ENCODE measurements at places on chromosomes 4 and X.

GRCh38 chr4:155543126-155543765 is 123.4 kb upstream of the GUCY1A1 start:
- peak; percentile 76 for DNase-seq

DNA sequence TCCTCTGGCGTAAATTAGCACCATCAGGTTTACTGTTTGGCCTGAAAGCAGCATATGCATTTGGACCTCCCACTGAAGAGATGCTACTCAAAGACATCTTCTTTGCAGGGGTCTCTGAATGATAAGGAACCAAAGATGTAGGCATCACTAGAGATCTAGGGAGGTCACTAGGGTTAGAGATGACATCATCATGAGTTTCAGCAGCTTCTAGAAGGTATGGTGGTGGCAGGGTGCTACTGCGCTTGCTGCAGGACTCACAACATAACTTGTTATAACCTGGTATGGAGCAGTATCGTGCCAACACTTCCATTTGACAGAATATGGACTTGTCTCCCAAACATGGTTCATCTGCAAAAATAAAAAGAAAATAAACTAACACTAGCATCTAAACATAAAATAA is 251.6 kb downstream of the NPFFR2 start:
- DNase-seq = no peak

DNA sequence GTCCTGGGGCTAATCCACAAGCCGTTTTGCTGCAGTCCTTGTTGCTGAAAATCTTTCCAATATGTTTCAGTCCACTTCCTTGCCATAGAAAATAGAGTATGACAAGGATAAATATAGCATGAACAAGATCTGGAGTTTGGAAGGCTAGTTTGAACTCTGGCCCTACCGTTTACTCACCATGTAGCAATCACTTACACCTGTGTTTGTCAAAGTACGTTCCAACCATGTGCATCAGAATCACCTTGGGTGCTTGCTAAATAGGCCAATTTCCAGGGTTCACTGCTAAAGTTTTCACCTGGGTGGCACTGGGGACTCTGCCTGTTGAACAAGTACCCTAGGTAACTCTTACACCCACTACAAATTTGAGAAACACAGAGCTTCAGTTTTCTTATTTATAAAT is 188.9 kb downstream of the ENOX2 start:
- no peak for DNase-seq

DNA sequence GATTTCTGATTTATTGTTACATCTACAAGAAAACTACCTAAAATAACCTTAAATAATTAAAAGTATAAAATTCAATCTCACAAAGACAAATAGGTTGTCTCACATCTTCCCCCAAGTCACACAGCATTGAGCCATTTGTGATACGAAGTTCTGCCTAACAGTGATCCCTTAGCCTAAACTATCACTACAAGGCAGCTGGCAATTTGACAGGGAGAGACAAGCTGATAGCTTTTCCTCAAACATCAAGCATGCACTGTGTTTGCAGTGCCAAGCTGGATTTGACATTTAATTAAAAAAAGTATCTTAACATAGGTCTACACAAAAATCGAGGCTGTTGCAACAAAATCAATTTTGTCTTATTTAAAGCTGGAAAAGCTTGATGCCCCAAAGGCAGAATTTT is 464.7 kb upstream of the TRAM1L1 start:
- no peak for DNase-seq

- DNase-seq = no peak
Measured at GRCh38 chr4:129335276-129335675, 239.3 kb downstream of the C4orf33 start.

GRCh38 chr4:168931215-168931650 is 78.8 kb downstream of the CBR4 start:
- DNase-seq = no peak

GRCh38 chr4:41009411-41009810 is 204.9 kb downstream of the APBB2 start:
- DNase-seq = no peak

DNA sequence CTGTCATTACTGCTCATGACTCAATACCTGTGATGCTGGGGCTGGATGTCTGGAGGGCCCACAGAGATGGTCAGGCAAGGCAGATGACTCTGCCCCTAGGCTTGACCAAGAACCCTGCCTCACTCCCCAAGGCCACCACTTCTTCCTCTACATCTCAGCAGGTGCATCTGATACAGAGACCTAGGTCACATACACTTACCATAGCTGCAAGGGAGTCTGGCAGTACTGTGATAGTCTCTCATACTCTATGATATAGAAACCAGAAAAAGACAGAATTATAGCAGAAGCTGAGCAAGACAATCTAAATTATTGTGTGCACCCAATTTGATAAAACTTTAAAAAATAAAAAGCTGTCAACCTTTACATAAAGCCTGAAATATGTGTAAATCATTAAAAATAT is 477.1 kb upstream of the GALNT7 start:
- DNase-seq = no peak

DNA sequence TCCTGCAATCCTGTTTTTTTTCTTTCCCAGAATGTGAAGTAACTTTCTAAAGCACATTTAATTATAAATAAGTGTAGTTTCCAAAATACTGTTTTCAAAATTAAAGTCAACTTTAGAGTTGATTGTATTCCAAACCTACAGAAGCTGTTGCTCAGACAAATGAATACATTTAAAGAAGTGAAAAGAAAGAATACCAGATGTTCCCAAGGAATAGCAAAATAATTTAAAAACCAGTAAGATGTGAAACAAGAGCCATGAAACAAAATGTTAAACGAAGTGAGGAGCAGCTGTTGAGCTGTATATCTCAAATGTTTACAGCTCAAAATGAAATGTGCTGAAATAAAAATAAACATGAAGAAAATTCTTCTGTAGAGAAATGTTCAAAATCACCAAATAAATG is 627.4 kb upstream of the NDST4 start:
- no peak for DNase-seq

- DNase-seq = no peak
Measured at GRCh38 chrX:9821572-9821971, 35.3 kb downstream of the SHROOM2 start.

GRCh38 chr4:37245391-37245954 is 930 bp downstream of the NWD2 start:
- DNase-seq = peak; percentile 7

DNA sequence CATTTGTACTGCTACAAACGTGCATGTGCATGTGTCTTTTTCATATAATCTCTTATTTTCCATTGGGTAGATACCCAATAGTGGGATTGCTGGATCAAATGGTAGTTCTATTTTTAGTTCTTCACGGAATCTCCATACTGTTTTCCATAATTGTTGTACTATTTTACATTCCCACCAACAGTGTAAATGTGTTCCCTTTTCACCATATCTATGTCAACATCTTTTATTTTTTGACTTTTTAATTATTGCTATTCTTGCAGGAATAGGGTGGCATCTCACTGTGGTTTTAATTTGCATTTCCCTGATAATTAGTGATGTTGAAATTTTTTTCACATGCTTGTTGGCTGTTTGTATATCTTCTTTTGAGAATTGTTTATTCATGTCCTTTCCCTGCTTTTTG is 59.3 kb upstream of the PACRGL start:
- no peak for DNase-seq

DNA sequence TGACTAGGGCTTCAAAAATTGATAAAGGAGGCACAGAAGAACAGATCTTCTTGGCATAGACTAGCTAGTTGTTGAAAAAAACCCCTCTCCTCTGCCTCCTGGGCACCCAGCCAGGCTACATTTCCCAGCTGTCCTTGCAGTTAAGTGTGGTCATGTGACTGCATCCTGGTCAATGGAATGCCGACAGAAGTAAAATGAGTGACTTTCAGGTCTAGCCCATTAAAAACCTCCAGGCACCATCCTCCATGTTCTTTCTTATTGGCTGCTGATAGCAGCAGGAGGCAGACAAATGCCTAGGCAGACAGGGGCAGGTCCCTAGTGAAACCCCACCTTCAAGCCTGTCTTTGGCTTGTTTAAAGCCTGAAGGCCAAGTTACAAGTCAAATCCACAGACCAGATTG is 35.3 kb downstream of the ATXN3L start:
- DNase-seq = no peak

- no peak for DNase-seq
Measured at GRCh38 chr4:153146031-153146430, 58.2 kb upstream of the TRIM2 start.

- DNase-seq = no peak
Measured at GRCh38 chrX:11893933-11894710, 136.1 kb downstream of the MSL3 start.

- no peak for DNase-seq
Measured at GRCh38 chr4:45072981-45073380, 346.6 kb upstream of the GNPDA2 start.

GRCh38 chr4:94409962-94410361 is 41.8 kb upstream of the PDLIM5 start:
- DNase-seq = peak; percentile 47

- DNase-seq = no peak
Measured at GRCh38 chr4:2961421-2961810, 1.8 kb downstream of the NOP14 start.

DNA sequence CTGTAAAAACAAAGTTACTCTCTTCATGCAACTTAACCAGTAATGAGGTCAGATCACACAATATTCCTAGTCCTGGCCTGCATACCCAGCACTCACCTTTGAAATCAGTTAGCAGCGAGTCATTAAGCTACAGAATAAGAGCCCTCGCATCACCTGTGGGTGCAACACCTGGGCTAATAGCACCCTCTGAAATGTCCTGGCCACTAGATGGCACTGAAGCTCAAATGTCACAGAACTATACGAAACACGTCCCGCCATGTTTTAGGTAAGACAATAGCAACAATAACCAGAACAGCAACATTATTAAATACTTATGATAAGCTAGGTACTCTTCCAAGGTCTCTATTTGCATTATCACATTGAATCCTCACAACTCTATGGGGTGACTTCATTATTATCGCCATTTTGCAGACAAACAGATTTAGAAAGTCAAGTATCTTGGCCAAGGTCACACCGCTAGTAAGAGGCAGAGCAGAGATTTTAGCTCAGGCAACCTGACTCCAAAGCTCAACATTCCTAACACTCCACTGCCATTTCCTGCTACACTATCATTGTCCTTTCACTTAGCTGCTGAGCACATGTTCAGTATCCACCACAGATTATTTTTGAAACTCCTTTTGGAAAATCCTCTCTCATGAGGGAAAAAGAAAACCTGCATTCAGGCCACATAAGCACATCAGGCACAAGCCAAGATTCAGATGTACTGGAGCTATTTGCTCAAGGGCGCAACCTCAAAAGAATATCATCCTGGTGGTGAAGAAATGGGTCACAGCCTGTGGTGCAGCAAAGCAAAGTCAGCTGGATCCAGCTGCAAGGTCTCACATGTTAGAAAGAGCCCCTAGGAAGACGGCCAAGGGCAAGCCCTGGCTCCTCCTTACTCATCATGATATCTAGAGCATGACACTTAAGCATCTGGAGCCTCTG is 59.5 kb upstream of the KDR start:
- DNase-seq = peak; percentile 73
